ENCODE measurements at places on chromosomes 4 and X. TPM values are rescaled to one million over a fixed set of nuclear protein-coding genes. Genes with fewer than 3 reads are reported as not detected.

Gene NKX1-1
- total RNA-seq: not detected

Gene TFE3
- total RNA-seq: 37.2 TPM

Gene SASH3
- total RNA-seq: not detected

Gene HAUS3
- 5.4 TPM for total RNA-seq

Gene CCDC149
- total RNA-seq: 10.1 TPM

Gene ARHGAP36
- not detected for total RNA-seq

Gene ETDA
- not detected for total RNA-seq

Gene SPANXN3
- total RNA-seq: not detected

Gene STX18
- 29.5 TPM for total RNA-seq

Gene INTU
- total RNA-seq: 4.1 TPM

Gene REELD1
- total RNA-seq: not detected

Gene SMIM10
- 5.7 TPM for total RNA-seq

Gene SLC26A1
- total RNA-seq: 0.47 TPM

Gene TCEAL9
- total RNA-seq: 148 TPM

Gene MGAT4D
- not detected for total RNA-seq

Gene F11
- total RNA-seq: not detected

Gene NPY2R
- not detected for total RNA-seq

Gene SSX2B
- total RNA-seq: not detected

Gene SPARCL1
- total RNA-seq: 1.5 TPM

Gene FAM90A26
- not detected for total RNA-seq

Gene RGN
- 2.4 TPM for total RNA-seq

Gene SRPX2
- total RNA-seq: 36.9 TPM

Gene HSFX3
- total RNA-seq: not detected

Gene DDX53
- total RNA-seq: not detected

Gene ADH1A
- total RNA-seq: 0.16 TPM

Gene CLDN34
- total RNA-seq: not detected

Gene PWWP3B
- total RNA-seq: under 0.01 TPM

Gene CT47B1
- not detected for total RNA-seq

Gene AFP
- 2.9 TPM for total RNA-seq

Gene RTL9
- total RNA-seq: under 0.01 TPM

Gene CHIC1
- 15.2 TPM for total RNA-seq

Gene TMLHE
- total RNA-seq: 12.7 TPM

Gene NPNT
- total RNA-seq: under 0.01 TPM

Gene MXRA5
- 11.3 TPM for total RNA-seq

Gene FAM53A
- 1.4 TPM for total RNA-seq

Gene INPP4B
- 11.2 TPM for total RNA-seq

Gene TEX11
- not detected for total RNA-seq

Gene IRS4
- not detected for total RNA-seq

Gene GABRG1
- total RNA-seq: not detected

Gene TMEM131L
- total RNA-seq: 5.5 TPM

Gene SPANXC
- not detected for total RNA-seq

Gene NEUROG2
- not detected for total RNA-seq

Gene BBS7
- 19.9 TPM for total RNA-seq

Gene PDE6B
- total RNA-seq: 0.63 TPM

Gene TMSB15A
- 2.0 TPM for total RNA-seq

Gene F9
- total RNA-seq: not detected

Gene HELT
- total RNA-seq: not detected

Gene ANXA10
- total RNA-seq: 4.6 TPM

Measured in bronchial smooth muscle cell (primary cell).